ENCODE measurements at places on chromosomes 11 and 22.

DNA sequence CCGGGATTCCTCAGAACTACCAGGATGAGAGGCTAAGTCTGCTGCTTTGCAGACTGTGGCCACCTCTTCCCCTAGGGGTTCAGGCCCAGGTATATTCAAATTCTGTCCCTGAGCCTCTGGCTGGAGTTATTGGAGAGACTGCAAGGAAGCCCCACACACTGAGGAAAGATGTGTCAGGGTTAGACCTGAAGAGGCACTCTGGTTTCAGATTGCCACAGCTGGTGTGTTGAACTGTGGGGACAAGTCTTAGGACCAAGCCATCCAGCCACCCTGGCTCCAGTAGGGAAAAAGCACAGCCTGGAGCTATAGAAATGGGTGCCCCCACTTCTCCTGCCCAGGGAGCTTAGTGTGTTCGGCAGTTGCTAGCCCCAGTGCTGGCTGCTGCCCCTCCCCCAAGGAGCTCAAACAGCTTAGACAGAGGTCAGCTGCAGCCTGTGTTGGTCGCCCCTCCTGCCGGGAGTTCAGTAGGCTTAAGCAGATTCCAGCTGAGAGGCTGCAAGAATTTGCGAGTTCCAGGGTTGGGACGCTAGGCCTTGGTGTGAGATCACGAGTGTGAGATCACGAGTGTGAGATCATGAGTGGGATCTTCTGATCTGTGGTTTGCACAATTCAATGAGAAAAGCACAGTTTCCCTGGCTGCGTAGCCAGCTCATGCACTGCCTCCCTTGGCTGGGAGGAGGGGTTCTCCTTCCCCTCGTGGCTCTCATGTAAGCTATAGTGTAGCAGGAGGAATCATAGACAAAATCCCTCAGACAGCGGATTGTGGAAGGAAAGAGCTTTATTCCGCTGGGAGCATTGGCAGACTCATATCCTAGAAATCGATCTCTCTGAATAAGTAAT, 552.1 kb upstream of the CHORDC1 start:
- peak; percentile 20 for DNase-seq
- H3K27me3 ChIP-seq, result no peaks in the 10 kb centered on the region
- H3K4me1 ChIP-seq, result no peaks in the 10 kb centered on the region
- no peak overlapping the region for H3K27ac ChIP-seq

DNA sequence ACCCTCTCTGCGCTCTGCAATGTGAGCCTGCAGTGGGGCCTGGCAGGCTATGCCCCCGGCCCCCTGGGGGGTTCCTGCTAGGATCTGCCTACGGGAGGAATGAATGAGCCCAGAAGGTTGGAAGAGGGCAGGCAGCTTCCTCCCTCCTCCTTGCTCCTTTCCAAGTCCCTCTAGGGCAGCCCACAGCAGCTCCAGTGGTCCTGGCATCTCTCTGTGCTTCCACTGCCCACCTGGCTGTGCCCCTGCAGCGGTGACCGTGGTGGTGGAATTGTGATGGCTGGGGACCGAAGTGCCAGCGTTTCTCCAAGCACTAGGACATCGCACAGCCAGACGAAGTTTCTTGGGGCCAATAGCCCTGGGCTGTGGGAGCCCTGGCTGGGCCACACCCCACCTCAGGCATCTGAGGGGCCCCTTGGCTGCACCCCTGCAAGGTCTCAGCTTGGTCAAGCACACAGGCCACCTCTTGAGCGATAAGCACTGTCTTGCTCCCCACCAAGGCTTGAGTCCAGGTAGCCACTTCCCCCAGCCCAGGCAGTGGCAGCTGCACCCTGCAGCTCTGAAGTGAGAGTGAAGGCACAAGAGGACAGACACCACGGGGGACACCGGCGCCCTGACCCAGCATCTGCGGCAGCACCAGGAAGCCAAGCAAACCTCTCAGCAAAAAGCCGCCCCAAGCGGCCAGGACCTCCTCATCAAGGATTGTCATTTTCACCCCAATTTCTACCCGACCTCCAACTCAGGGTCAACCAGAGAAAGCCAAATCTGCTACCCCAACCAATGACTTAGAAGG, 346.3 kb downstream of the CTTN start:
- no peaks in the 10 kb centered on the region for H3K4me1 ChIP-seq
- no peaks in the 10 kb centered on the region for H3K27me3 ChIP-seq
- no peak overlapping the region for H3K4me3 ChIP-seq
- DNase-seq, result no peak
- no peaks in the 10 kb centered on the region for H3K36me3 ChIP-seq
- no peak overlapping the region for H3K27ac ChIP-seq

GRCh38 chr11:118156531-118157185, 4.0 kb upstream of the SCN4B start:
- no peaks in the 10 kb centered on the region for H3K36me3 ChIP-seq
- H3K27ac ChIP-seq, result no peak overlapping the region
- peak; percentile 66 for DNase-seq
- peaks cover 79% of the 10 kb centered on the region for H3K27me3 ChIP-seq

DNA sequence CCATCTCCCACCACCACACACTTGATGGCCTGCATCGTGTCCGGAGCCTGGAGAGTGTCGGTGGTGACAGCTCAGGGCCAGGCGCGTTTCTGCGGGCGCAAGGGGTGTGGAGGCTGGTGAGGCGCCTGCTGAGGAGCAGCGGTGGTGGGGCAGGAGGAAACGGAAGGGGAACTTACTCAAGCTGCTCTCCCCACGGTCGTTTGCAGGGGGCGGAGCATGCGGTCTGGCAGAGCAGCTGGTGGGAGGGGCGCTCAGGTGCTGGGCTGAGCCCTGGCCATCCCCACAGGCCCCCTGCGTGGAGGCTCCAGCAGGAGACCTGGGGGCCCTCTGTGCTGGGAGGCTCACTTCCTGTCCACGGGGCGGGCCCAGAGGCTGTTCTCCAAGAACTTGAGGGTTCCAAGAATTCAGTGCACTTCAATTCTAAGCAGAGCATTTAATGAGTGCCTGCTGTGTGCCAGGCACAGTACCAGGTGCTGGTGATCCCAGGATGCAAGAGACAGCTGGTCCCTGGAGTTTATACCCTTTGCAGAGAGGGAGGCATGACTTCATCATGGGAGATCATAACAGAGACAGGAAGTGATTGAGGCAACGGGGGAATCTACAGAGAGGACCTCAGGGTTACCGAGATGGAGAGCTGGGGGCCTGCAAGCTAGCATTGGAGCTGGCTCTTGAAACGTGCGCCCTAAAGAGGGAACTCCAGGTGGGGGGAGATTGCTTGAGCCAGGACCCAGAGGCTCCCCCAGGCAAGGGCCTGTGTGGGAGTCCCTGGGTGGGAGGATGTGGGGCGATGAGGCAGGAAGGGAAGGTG, at the start of gene RAC2:
Gene RAC2, minus strand, starts transcription at position 156 of the 808 bp plus-strand sequence. Its CDS starts 121 bp downstream, at position 35.
- peak within 1 kb of the TSS; percentile 95 for H3K27ac ChIP-seq
- H3K4me3 ChIP-seq, result peak within 1 kb of the TSS; percentile 24
- no peaks in the 10 kb centered on the region for H3K27me3 ChIP-seq

DNA sequence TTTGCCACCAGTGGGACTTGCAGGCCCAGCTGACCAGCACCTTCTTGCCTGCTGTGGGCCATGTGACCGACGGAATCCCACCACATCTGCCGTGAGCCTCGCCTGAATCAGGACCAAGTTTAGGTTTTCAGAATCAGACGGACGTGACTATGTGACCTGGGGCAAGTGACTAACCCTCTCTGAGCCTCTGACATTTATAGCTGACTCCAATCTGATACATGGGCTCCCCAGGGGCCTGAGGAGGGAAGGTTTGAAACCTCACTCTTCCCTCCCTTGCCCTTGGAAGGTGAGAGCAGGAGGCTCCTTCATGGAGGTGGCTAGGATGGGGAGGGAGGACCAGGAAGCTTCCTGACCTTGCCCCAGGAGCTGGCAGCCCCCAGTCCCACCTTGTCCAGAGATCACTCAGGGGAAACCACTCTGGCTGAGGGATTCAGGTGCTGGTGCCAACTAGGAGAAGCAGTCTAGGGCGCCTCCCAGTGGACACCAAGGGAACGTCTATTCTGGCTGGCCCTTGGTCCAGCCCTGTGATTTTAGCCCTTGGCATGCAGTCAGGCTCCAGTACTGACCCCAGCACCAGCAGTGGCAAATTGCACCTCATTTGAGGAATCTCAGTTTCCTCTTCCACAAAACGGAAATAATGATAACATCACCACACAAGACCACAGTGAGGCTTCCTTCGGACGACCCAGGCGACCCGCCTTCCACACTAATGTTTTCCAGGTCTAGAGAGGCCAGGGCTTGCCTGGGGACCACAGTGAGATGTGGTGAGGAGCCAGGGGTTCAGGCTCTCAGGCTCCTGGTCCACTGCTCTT, 47.2 kb upstream of the SYT7 start:
- no peaks in the 10 kb centered on the region for H3K4me1 ChIP-seq
- H3K36me3 ChIP-seq, result no peaks in the 10 kb centered on the region

- H3K4me3 ChIP-seq, result no peak overlapping the region
- peaks cover 2% of the 10 kb centered on the region for H3K4me1 ChIP-seq
These were observed 72.0 kb downstream of the PRR5L start for GRCh38 chr11:36367806-36368680.

DNA sequence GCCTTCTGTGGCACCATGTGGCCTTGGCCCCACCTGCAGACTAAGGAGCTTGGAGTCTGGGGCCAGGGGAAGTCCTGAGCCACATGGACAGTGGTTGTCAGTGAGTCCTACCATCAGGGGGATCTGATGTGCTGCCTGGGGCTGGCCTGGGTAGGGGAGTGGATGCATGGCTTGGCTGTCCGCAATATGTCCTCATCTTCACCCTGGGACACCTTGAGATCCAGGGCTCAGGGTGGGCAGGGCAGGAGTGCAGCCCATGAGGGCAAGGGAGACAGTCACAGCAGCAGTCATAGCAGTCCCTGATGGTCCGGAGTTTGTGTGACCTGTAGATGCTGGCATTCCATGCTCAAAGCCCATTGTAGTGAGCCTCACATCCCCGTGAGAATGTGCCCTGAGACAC, 256.8 kb upstream of the B3GAT1 start:
- DNase-seq, result no peak
- H3K4me1 ChIP-seq, result no peaks in the 10 kb centered on the region
- H3K36me3 ChIP-seq, result no peaks in the 10 kb centered on the region
- no peaks in the 10 kb centered on the region for H3K27me3 ChIP-seq

DNA sequence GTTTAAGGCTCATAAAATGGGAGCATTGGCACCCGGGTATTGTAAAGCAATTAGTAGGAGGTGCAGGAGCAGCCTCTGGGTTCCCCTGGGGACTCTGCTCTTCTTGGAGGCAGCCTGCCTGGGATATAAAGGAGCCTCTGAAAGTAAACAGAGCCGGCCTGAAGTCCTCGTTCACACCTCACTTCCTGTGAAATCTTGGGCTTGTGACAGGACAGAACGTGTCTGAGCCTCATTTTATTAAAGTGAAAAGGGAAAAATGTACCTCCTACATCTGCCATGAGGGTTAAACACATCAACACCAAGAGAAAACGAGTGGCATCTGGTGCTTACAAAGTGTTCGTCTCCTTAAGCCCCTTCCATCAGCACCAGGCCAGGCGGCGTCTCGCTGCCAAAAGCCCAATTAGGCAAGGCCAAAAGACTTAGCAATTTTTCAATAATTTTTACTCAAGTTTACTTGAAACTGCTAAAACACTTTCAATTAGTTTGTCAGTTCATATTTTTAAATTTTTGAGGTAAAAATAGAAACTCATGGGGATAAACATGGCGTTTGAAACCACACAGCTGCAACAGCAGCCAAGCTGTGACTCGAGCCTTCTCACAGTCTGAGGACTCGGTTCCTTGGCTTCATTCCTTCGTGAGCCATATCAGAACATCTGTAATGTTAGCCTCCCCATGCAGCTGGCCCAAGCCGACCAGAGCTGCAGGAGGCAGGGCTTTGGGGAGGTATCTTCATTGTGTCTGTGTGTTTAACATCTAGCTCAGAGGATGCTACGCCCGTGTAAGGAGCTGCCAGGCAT, 33.6 kb downstream of the MAP6 start:
- H3K4me1 ChIP-seq, result peaks cover 6% of the 10 kb centered on the region
- H3K4me3 ChIP-seq, result no peak overlapping the region
- H3K27me3 ChIP-seq, result no peaks in the 10 kb centered on the region
- DNase-seq, result peak; percentile 87

DNA sequence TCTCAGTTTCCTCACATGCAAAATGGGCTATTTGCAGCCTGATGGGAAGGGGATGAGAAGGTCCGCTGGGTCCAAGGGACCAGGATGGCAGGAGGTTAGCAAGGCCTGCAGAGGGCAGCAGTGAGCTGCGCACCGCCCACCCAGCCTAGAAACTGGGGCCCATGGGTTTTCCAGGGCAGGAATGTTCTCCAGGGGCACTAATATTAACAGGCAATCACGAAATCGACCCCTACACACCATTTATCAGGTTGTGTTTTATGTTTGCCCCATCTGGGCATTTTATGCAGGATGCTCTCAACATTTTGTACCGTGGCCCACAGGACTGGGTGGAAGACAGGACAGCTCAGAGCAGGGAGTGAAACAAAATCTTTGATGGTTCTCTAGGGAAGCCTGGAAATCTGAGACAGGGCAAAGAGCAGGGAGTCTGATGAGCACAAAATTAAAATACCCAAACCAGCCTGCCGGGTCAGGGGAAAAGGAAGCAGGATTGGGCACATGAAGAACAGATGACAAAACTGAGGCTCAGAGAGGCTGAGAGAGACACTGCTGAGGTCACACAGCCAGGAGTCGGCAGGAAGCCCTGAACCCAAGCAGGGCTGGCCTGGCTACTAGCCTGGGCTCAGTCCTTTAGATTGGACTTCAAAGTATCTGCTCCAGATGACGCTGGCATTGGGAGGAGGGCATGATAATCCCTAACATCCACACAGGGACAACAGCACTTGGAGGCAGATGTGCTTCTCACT, 1.6 kb upstream of the BCR start:
- peak overlapping the region; percentile 35 for H3K27ac ChIP-seq
- no peaks in the 10 kb centered on the region for H3K36me3 ChIP-seq

- H3K36me3 ChIP-seq, result no peaks in the 10 kb centered on the region
- peaks cover 22% of the 10 kb centered on the region for H3K27me3 ChIP-seq
- peaks cover 6% of the 10 kb centered on the region for H3K4me1 ChIP-seq
- no peak for DNase-seq
These were observed 1.3 kb upstream of the B4GALNT4 start for GRCh38 chr11:367956-368413.

DNA sequence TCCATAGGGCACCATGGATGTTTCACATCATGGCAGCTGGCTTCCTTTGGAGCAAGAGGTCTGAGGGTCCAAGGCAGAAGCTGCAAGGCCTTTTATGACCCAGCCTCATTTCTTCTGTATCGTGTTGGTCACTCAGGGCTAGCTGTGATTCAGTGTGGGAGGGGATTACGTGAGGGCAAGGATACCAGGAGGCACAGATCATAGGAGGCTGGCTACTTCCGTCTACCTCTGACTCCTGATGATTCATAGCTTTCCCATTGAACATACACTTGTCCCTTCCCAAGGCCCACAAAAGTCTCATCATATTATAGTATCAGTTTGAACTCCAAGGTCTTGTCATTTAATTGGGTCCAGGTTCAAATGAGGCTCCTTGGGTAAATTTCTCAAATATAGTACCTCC, 135.3 kb upstream of the ZBED5 start:
- no peaks in the 10 kb centered on the region for H3K27me3 ChIP-seq
- H3K36me3 ChIP-seq, result no peaks in the 10 kb centered on the region
- no peaks in the 10 kb centered on the region for H3K4me1 ChIP-seq
- no peak overlapping the region for H3K27ac ChIP-seq
- no peak for DNase-seq
- H3K4me3 ChIP-seq, result no peak overlapping the region

Data from left lung (tissue), 14 donors.